ENCODE measurements at places on chromosomes 2 and 18. TPM values are rescaled to one million over a fixed set of nuclear protein-coding genes. Genes with fewer than 3 reads are reported as not detected.

OR6B2 gene
- not detected for polyA plus RNA-seq

PRKAG3 gene
- 25.8 TPM for polyA plus RNA-seq

RESP18 gene
- polyA plus RNA-seq = not detected

PNO1 gene
- 14.6 TPM for polyA plus RNA-seq

TRPM8 gene
- polyA plus RNA-seq = not detected

- no peak for DNase-seq
Observed at GRCh38 chr2:219082332-219082958, 21.7 kb upstream of the IHH start.

DNA sequence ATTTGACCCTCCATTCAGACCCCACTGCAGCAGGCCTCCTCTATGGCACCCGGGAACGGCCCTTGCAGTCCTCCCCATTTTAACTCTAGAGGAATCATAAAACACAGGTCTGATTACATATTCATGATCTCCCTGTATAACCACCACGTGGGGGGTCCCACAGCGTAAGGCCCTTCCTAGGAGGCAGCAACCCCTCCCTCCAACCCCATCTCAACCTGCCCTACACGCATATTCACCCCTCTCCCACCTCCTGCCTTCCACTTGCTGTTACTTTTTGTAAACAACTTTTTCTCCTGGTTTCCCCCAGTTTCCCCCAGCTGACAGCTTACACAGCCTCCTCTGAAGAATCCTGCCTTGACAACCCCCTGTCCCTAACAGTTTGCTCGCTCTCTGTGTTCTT lies 85.1 kb upstream of the FOXI3 start:
- DNase-seq = no peak

- no peak for DNase-seq
Observed at GRCh38 chr2:170142502-170142901, 35.4 kb upstream of the MYO3B start.

GRCh38 chr2:172177996-172178395 lies 75.3 kb upstream of the DLX2 start:
- no peak for DNase-seq

DNA sequence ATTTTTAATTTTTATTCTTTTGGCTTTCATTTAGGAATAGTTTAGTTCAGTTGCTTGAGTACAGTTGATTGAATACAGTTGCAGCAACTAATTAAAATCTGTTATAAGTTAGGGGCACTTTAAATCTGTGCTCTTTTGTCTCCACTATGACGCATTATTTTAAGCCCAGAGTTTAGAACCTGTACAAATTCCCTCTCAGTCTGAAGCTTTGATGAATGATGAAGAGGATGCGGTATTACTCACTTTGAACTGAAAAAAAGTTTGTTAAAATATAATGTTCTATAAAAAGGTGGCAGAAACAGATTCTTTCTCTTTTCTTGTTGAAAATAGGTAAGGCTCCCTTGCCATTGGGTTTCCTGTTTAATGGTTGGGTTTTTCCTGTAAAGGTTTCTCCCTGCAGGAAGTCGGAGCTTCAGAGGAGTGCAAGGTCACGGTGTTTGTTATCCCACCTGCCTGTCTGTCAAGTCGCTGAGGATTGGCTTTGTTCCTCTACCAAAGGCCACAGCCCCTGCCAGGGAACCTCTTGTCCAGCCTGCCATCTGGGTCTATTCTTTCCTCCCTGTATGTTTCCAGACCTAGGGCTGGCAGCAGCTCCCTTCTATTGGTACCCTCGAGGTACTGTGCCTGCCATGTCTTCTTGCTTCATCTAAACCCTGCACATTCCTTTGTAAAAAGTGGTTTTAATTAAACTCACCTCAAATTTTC lies 43.8 kb upstream of the FN1 start:
- DNase-seq = no peak

GRCh38 chr2:1563943-1564891 lies 151.0 kb downstream of the TPO start:
- DNase-seq = peak; percentile 31

GRCh38 chr18:7953095-7953958 lies 386.2 kb downstream of the PTPRM start:
- DNase-seq = no peak

GRCh38 chr2:132446444-132446843 lies 29.8 kb downstream of the GPR39 start:
- DNase-seq = no peak
